Urinary bladder (tissue), 4 donors: ENCODE measurements at places on chromosomes 2 and 18. TPM values are rescaled to one million over a fixed set of nuclear protein-coding genes. Genes with fewer than 3 reads are reported as not detected.

GRCh38 chr2:240960971-240961876 is 37.2 kb upstream of the SNED1 start:
- DNase-seq, result peak; percentile 62

- no peak for DNase-seq
Measured at GRCh38 chr2:8421658-8422449, 260.0 kb upstream of the ID2 start.

GRCh38 chr2:29526587-29527586 is 394.5 kb downstream of the ALK start:
- no peak for DNase-seq

DNA sequence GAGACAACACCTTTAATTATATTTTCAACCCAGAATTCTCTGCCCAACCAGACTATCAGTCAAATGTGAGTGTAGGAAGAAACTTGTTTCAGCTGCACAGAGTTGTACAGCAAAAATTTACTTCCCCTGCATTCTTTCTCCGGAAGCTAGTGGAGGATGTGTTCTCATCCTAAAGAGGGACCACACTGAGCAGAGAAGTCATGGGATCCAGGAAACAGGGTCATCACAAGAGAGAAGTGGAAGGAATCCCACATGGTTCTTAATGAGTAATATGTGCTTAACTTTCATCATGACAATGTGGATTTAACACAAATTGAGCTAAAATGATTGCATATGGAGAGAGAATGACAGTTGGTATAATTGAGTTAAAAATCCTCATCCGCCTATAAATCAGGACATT is 78.2 kb downstream of the INPP4A start:
- DNase-seq, result no peak

DNA sequence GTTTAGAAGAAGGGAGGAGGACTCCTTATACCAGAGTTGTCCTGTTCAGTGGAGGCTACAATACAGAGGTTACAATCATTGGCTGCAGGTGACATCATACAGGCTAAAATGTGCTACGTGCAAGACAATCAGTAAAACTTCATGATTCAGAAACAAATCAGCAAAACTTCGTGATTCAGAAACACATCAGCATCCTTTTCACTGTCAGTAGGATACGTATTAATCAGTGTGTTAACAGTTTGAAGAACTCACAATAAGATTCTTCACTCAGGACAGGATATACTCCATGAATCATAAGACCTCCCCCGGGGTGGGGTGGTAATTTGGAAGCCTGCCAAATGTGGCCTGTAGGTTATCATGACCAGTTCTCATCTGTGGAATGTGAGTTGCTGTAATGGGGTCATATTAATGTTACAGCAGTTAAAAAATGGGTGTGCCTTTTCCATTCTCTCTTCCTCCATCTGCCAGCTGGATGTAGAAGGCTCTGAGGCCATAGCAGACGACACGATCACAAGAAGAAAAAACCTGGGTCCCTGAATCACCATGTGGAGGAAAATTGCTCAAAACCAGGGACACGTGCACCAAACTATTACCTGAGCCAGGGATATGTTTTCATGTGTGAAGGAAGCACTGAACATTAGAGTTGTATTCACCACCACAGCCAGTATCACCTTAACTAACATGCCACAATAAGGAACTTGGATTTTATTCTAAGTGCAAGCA is 134.8 kb upstream of the CREB1 start:
- DNase-seq, result no peak

DNA sequence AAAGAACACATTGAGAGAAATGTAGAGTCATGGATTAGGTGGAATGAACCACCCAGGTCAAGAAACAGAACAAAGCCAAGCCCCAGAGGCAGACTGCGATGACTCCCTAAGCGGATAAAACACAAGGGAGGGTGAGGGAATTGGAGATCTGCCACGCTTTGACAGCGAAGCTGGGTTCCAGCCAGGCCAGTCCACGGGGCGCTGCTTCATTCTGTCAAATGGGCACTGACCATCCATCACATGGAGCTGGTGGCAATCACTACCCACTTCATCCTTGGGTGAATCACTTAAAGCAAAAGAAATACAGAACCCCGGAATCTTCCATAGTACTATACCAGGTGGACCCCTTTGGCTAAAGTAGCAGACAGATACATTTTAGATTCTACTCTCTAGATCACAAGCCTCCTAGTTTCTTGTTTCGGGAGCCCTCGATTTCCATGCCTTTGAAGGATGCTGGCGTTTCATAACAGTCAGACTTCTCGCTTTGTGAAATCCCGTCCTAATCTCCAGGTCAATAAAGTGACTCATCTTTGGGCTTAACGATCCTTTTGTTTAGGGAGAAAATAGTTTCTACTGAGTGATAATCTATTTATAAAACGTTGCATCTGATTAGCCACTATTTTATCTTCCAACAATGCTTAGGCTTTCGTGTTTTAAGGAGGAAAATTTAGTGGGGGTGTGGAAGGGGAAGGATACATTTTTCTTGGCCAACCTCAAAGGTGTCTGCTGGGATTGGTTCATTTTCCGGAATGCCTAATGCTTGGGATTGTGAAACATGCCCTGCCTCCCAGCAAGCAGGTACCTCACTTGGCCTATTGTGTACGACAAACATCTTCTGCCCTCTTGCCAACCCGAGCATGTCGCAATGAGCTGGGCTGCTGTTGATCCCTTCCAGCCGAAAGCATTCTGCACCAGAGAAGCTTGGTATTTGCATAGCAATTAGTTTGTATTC is 44.1 kb upstream of the HDAC4 start:
- DNase-seq, result no peak

DNA sequence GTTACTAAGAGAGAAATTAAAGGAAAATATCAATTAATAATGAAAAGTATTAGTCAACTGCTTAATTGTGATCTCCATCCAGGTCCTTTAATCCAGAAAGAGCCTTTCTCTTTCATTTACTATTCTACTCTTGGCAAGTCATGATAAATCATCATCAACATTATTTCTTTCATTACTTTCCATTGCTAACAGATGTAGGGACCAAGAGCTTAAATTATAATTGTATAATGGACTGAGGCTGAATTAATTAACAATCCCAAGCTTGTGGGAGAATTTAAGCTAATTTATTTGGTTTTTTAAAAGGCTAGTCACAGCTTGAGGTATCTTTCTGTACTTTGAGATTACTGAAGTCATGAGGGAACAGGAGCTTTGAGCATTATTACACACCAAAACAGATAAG is 223.9 kb downstream of the ERBB4 start:
- no peak for DNase-seq

- no peak for DNase-seq
Measured at GRCh38 chr18:63105636-63106316, 213.8 kb downstream of the BCL2 start.

DNA sequence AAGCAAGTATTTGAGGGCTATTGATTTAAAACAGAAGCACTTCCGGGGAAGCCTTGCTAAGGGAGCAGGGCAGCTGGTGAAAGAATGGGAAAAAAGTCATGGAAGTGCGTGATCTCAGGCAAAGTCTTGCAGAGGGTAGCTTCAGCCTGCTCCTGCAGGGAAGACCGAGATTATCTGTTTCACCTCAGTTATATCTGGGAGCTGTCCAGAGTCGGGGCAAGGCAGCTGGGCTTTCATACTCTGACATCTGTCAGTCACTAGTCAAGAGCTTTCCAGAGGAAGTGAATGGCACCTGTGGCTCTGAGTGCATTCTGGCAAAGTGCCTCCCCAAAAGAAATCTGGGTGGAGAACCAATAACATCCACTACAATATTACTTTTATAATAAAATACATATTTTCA is 8.7 kb downstream of the NXPH2 start:
- DNase-seq, result no peak

DNA sequence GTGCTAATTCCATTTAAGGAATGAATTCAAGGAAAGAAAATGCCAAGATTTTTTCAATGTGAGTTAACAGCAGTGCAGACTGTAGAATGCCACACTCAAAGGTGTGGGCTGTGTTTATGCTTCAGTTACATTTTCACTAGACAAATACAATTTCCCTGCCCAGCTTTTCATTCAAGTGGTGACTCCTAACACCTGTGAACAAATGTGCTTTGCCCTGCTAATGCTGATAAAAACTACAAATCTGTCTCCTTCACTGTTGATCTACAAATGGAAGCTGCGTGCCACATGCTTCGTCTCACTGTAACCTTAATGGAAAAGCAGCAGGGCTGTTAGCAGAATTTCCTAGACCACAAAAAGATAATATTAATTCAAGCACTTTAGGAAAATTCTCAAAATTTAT is 19.8 kb upstream of the TCF4 start:
- DNase-seq, result no peak

GRCh38 chr2:43879261-43879660 is 40.5 kb downstream of the ABCG8 start:
- DNase-seq, result no peak

- DNase-seq, result no peak
Measured at GRCh38 chr18:50189160-50189559, 5.8 kb downstream of the MYO5B start.

DNA sequence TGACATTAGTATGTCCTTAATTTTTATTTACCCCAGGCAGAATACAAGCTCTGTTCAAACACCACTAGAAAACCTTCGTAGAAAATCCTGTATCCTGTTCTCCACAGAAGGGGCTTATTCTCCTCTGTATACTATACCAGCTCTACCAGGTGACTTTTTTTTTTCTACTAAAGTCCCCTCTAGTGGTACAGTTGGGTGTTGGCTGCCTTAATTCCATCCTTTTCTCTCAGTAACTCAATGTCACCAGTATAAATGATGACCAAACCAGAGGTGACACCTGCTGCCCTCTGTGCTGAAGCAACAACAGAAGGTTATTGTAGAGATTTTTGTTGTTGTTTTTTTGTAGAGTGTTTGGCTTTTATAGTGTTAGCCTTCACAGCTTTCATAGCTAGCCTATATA is 1322.0 kb downstream of the LRP1B start:
- no peak for DNase-seq

DNA sequence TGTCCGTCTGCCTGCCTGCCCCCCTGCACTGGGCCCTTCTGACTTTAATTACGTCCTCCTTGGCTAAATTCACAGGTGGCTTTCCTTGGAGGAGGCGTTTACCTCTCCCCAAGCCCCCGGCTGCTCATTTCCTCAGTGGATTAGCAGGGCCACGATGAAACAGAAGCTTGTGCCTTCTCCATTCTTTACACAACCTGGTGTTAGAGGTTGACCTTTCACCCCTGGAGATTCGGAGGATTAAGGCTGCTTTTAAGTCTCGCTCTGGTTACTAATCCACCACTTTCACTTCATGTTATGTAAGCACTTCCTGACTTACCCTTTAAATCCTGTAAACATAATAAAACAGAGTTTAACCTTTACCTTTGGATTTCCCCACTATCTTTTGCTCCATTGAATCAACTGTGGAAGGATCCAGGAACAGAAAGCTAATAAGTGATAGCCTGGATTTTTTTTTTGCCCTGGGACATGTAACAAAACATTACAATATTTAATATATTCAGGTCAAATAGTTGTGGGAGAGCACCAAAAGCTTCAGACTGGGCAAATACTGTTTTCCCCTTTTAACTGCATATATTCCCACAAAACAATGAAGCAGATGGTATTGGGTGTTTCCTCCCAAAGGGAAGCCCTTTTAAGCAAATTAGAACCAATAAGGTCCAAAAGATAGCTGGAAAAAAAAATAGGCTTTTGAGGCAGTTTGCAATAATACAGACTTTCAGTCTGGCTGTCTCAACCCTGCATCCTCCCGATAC is 370.2 kb downstream of the EN1 start:
- no peak for DNase-seq

DNA sequence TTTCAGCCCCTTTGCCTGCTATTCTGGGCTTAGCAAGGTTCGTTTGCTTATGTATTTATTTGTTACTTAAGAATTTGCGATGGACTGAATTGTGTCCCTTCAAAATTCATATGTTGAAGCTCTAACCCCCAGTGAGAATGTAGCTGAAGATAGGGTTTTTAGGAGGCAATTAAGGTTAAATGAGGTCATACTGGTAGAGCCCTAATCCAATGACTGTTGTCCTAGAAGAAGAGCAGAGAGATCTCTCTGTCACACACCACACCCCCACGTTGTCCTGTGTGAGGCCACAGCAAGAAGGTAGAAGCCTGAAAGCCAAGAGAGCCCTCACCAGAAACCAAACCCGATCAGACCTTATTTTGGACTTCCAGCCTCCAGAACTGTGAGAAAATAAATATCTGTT is 66.7 kb downstream of the KIAA1328 start:
- DNase-seq, result no peak

- DNase-seq, result no peak
Measured at GRCh38 chr2:56185101-56185581, 1.4 kb downstream of the CCDC85A start.

DNA sequence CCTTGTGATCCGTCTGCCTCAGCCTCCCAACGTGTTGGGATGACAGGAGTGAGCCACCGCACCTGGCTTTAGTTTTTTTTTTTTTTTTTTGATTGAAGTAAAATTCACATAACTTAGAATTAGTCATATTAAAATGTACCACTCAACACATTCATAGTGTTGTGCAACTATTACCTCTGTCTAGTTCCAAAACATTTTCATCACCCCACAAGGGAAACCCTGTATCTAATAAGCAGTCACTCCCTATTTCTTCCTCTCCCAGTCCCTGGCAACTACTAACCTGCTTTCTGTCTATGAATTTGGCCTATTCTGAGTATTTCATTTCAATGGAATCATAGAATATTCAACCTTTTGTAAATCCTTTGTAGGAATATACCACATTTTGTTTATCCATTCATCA is 123.9 kb upstream of the FAM117B start:
- no peak for DNase-seq

- no peak for DNase-seq
Measured at GRCh38 chr2:28600181-28600580, 104.3 kb downstream of the PLB1 start.

DNA sequence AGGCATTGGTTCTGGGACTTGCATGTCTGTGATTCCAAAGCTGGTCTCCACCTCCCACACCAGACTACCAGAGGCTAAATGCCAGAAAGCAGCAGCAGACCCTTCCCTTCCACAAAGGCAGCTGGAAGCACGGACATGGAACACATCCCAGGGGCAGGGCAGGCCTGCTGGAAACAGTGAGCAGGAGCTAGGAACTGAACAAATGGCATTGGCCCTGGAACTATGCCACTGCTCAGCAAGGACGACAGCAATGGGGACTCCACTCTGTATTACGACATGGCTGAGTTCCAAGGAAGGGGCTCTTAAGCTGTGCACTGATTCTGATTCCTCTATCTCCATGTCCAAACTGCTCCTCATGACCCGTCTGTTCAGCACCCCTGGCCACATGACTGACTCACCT is 77.8 kb upstream of the TFCP2L1 start:
- DNase-seq, result no peak

Gene CRYBA2
- not detected for total RNA-seq

Gene TTN
- total RNA-seq, result 153 TPM

Gene EFR3B
- total RNA-seq, result 3.8 TPM

Gene LOXL3
- 14.6 TPM for total RNA-seq

Gene MEIS1
- 213 TPM for total RNA-seq

Gene CHRNA1
- total RNA-seq, result 6.3 TPM

Gene DNAH6
- total RNA-seq, result 1.4 TPM

Gene GCG
- total RNA-seq, result not detected

Gene PDE1A
- 49.9 TPM for total RNA-seq

Gene SMPD4
- 15.6 TPM for total RNA-seq

Gene ACVR1C
- total RNA-seq, result 0.37 TPM

Gene CPLX4
- not detected for total RNA-seq

Gene SUMO1
- 134 TPM for total RNA-seq

Gene UGT1A3
- total RNA-seq, result 1.2 TPM
